Fibroblast of skin of left biceps (primary cell): ENCODE measurements at places on chromosomes 4 and X.

GRCh38 chr4:94277534-94277933 lies 65.1 kb downstream of the HPGDS start:
- no peak for DNase-seq

- peak; percentile 64 for DNase-seq
Measured at GRCh38 chr4:176185051-176185450, 10.3 kb downstream of the SPATA4 start.

- DNase-seq, result no peak
Measured at GRCh38 chrX:28552322-28552721, 34.9 kb upstream of the IL1RAPL1 start.

DNA sequence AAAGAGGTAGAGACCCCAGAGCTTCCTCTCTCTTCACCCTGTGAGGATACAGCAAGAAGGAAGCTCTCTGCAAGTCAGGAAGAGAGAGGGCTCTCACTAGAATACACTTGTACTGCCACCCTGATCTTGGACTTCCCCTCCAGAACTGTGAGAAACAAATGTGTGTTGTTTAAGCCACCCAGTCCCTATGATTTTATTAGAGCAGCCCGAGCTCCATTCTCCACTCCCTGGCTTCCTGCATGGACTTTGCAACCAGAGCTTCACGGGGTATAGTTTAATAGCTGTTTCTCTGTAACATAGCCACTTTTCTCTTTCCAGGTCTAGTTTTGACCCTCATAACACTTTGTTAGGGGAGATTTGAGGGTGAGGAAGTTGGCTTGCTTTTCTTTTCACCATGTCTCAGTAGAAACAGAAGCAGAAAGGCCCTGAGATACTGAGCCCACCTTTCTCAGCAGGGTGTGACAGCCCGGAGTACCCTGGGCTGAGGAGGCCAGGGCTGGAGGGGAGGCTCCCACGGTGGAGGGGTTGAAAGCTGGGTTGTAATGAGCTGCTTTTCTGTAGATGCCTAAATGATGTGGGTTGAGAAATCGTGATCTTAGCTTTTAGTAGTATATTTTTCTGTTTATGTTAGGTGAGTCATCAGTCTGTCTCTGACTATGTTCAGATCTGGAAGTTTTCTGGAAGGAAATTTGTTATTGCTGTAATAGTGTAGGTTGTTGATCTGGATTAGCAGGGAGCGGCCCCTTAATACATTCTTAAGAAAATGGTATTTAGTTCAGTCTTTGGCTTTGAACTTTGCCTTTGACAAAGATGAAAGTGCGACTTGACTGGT lies 118.6 kb downstream of the PTTG2 start:
- peak; percentile 51 for DNase-seq

GRCh38 chr4:38691251-38692008 lies 27.4 kb downstream of the KLF3 start:
- DNase-seq, result peak; percentile 22

GRCh38 chrX:40143001-40143400 lies 45.2 kb upstream of the BCOR start:
- no peak for DNase-seq

DNA sequence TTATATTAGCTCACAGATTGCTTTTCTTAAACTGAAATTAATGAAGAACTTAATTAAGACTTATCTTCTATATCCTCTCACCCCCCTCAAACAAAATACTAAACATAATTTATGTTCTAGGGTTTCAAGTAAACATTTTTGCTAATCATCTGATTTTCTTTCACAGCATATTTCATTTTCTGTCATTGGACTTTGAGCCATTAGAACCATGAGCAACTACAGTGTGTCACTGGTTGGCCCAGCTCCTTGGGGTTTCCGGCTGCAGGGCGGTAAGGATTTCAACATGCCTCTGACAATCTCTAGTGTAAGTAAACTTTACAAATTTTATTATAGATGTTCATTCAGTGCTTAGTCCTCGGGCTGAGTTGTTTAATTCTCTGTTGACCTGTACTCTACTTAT lies 3.3 kb downstream of the PDLIM5 start:
- no peak for DNase-seq

DNA sequence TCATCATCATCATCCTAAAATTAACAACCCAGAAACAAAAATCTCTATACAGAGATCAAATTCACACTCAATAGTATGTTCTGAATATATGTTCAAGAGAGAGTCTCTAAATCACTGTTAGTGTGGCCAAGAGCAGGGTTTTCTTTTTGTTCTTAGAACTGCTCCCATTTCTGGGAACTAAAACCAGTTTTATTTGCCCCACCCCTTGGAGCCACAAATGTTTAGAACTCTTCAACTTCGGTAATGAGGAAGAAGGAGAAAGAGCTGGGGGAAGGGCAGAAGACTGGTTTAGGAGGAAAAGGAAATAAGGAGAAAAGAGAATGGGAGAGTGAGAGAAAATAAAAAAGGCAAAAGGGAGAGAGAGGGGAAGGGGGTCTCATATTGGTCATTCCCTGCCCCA lies 32.3 kb downstream of the CYBB start:
- DNase-seq, result no peak

DNA sequence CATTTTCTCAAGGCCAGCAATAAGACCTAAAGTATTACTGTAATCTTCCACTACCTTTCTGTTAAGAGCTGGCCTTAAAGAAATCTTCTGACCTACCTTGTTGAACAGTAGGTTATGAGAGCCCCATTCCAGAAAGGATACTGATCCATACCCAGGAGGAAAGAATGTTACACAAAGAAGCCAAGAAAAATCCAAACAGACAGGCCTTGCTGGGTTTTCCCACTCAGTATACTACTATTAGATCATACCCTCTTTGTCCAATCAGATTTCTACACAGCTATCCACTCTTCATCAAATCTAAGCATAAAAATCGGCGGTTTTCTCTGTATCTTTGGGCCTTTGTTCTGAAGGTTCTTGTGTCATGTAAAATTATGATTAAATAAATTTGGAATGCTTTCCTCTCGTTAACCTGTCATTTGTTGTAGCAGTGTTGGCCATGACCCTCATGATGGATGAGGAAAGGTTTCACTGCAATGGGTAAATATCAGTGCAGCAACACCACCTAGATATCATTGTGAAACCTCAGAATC lies 292.3 kb downstream of the ANKRD50 start:
- DNase-seq, result no peak

DNA sequence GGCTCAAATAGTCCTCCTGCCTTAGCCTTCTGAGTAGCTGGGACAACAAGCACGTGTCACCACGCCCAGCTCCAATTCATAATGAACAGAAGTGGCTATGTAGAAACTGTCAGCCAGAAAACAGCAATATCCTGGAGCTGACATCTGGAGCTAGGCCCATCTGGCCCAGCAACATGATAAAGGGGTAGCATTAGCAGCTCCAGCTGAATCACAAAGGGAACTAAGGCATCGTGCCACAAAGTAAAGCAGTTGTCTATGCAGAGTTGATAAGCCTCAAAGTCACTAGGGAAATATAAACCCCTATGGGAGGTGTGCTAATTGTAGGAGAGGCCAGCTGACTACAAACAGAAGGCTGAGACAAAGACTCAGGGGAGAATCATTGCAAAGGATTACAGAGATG lies 270.5 kb upstream of the GPC4 start:
- DNase-seq, result no peak

DNA sequence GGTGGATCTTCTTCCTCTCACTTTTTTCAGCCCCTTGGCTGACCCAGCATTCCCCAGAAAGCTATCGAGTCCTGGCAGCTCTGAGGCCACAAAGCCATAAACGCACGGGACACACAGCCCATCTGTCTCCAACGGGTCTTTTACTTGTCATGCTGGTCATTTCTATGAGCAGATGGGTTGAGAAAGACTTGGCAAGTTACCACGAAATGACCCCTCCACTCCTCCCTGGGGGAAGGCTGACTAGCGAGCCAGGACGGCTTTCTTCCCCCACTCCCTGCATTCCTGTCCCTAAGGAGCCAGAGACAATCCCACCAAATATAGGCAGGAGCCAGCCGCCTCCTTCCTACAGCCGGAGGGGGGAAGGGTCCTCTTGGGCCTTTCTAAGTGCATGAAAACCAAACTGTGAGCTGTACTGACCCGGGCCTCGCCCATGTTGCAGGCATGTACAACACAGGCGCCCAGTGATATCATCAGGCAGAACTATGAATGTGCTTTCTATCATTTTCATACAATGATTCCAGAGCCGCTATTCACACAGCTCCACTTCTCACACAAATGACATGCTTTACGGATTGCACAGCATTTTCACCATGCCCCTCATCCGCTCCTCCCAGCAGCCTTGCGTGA lies 28.6 kb downstream of the AFAP1 start:
- peak; percentile 86 for DNase-seq

GRCh38 chrX:15344106-15344505 lies 8.8 kb upstream of the PIGA start:
- no peak for DNase-seq

GRCh38 chr4:159398236-159398638 lies 295.4 kb downstream of the RAPGEF2 start:
- DNase-seq, result no peak

GRCh38 chrX:776061-776460 lies 145.5 kb downstream of the SHOX start:
- DNase-seq, result no peak

GRCh38 chr4:112637552-112637866 lies 566 bp downstream of the LARP7 start:
- no peak for DNase-seq
